ENCODE measurements at places on chromosomes 4 and X.
A peak's percentile ranks its signal among the peaks of the same experiment; 100 is the strongest.

DNA sequence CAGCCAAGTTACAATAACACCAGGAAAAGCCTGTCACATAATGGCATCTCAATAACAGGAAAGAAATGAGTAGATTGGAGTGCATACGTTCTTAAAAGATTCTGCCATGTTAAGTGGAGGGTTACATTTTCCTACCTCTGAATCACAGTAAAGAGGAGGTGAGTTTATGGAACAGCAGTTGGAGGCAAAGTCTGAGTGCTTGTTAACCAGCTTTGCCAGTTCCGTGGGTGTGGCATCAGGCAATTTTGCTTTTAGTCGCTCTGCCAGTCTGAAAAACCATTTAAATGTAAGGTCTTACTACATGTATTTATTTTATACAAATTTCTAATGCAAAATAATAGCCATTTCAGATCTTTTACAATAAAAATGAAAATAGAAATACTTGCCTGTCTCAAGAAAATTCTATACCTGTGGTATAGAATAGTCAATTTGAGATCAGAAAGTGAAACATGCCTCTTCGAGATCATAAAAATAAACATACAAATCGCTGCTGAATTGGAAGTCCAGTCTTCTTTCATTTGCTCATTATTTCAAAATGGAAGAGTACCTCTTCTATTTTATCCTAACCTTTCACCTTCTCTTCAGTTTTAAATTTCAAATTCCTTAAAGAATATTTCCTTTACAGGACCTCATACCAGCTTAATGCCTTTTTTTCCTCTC, 31.4 kb downstream of the GC start:
- DNase-seq: no peak

DNA sequence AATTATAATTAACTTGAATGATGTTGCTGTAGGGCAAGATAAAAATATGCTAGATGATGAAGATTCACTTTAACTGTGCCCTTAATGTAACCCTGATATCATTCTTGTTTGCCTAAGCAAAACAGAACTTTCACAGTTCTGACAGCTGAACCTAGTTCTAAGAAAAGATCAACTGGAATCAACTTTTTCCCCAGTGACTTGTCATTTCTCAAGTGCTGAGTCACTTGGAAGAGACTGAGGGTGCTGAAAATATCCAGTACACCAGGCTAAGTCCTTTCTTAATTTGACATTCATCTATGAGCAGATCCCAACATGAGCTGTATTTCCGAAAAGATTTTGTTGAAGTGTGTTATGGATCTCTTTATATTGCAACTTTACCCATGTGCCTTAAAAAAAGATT, 140.4 kb downstream of the MID1IP1 start:
- peak; percentile 8 for DNase-seq

- no peak for DNase-seq
Measured at GRCh38 chrX:69262036-69262936, 97.0 kb upstream of the PJA1 start.

DNA sequence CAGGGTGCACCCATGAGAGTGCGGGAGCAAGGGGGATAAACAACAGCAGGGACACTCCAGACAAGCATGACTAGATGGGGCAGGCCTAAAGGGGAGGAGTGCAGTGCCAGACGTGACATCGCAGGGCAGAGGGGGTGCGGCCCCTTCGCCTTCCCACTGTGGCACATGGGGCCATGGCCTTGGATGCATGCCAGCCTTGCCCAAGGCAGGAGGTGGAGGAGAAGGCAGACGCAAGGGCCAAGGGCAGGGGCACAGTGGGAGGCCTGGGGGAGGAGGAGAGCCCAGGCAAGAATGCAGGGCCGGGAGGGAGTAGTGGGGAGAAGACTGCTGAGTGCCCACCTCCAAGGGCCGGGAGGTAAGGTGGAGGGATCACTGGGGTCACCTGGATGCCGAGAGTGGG, 21.6 kb downstream of the PNMA6E start:
- DNase-seq: no peak

DNA sequence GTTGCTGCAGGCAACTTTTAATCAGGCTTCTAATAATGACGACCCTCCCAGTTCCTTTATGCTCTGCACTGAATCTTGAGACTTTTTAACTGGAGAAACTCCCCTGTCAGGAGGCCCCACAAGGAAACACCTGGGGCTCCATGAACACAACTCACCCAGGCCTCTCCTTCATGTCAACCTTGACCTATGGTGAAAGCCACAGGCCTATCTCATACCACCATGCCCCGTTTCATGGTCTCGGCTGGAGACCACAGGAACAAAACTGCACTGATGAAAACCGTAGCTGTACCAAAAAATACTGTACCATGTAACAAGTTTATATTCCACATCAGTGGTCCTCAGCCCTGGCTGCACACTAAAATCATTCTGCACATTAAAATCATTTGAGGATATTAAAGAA, 57.0 kb downstream of the ZNF827 start:
- DNase-seq: no peak

GRCh38 chr4:128349921-128350320, 62.3 kb upstream of the PGRMC2 start:
- DNase-seq: peak; percentile 63

- DNase-seq: no peak
Measured at GRCh38 chr4:475962-476361, 23.0 kb downstream of the ZNF721 start.

GRCh38 chrX:47587906-47588735, 5.9 kb downstream of the TIMP1 start:
- DNase-seq: no peak

DNA sequence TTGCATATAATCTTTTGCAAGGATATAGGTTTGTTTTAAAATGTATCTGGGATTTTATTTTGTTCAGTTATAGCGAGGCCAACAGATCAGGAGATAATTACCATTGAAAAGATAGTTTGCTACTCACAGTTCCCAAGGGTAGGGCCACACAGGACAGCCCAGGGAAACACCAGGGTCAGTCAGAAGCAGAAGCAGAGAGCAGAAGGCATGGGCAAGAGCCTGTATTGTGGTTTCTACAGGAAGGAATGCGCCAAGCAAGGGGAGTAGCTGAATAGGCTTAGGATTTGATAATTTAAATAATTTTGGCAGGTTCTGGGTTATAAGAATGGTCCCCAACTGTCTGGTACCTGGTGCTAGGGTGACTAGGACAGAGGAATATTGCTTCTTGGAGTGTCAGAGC, 61.6 kb downstream of the SYNPO2 start:
- DNase-seq: no peak

- no peak for DNase-seq
Measured at GRCh38 chr4:25103418-25103817, 56.8 kb downstream of the SEPSECS start.

DNA sequence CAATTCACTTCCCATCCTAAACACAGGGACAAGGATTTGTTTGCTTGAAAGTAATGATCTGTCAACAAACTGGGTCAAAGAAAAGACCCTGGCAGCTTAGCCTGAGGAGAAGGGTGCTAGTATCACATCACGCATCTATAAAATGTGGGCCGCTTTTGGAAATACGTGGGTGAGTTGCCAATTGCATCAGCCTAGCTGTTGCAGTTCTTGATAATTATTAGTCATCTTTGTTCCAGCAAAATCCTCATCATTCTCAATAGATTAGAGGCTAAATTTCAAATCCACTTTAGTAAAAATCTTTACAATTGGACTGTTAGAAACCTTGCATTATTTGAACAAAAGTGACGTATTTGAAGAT, 33.6 kb upstream of the TAPT1 start:
- no peak for DNase-seq

DNA sequence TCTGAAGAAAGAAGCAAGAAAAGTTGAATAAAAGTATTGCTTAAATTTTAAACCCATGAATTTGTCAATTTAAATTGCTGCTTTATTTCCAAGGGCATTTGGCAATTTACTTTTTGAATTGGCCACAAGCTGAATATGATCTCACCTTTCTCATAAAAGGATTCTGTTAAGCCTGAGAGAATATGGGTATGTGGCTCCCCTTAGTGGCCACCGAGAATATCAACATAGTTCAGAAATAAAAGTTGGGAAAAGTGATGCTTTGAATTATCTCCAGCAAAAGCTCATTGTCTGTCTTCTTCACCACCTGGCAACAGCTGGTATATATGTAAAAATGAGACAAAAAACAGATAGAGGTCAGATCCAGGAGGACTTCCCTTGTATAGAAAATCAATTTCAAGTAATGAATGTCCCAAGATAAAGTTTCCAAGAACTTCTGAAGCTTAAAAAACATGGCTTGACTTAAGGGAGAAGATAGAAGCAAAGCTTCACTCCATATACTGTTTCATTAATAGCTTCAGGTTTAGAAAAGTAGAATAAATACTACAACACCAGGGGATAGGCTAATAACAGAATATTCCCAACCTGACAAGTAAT, 290.7 kb upstream of the FAM241A start:
- peak; percentile 74 for DNase-seq

DNA sequence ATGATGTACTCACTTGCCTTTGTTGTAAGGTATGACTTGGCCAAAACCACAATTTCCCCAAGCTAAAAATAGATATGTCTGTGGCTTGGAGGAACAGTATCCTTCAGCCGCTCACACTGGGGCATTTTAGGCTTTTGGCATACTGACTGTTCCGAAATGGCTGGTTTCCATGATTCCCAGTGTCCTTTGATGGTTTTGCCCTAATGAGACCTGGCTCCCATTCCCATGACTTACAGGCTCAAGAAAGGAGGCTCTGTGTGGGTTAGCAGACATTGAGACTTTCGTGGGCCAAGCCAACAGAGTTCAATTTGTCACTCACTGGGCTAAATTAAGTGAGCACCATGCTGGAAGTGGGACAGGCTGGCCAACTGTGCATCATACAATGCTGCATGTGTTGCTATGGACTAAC, 150.6 kb downstream of the CEP135 start:
- no peak for DNase-seq

DNA sequence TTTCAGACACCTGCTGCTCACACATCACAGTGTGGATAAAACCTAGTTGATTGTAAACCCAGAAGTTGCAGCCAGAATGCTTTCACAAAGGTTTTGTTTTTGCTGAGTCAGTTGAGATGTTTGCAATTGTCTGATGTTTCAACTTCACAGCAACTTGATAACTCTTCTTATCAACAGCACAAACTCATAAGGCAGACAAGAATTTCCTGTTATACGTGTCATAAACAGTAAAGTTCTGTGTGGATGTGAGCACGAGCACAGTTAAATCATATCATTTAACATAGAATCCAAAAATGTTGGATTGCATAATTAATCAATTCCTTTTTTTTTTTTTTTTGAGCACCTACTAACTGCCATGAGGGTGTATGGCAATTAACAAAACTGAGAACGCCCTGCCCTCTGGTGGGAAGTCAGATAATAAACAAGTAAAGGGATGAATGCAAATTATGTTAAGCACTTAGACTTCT, 512.2 kb downstream of the PDHA2 start:
- DNase-seq: peak; percentile 55

DNA sequence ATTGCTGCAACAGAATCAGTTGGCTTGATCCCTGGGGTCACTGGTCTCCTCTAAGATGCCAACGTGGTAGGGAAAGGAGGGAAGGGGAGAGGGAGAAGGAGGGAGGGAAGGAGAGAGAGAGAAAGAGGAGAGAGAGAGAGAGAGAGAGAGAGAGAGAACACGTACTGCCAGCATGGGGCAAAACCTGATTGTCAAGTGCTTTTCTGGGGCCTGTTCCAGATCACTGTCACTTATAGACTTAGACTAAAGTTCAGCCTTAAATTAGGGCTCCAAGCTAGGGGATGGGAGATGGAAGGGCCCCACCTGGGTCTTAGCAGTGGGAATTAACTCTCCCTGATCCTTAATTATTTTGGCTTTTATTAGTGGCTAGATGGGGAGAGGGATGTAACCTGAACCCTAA, 12.9 kb downstream of the SHROOM4 start:
- DNase-seq: no peak

DNA sequence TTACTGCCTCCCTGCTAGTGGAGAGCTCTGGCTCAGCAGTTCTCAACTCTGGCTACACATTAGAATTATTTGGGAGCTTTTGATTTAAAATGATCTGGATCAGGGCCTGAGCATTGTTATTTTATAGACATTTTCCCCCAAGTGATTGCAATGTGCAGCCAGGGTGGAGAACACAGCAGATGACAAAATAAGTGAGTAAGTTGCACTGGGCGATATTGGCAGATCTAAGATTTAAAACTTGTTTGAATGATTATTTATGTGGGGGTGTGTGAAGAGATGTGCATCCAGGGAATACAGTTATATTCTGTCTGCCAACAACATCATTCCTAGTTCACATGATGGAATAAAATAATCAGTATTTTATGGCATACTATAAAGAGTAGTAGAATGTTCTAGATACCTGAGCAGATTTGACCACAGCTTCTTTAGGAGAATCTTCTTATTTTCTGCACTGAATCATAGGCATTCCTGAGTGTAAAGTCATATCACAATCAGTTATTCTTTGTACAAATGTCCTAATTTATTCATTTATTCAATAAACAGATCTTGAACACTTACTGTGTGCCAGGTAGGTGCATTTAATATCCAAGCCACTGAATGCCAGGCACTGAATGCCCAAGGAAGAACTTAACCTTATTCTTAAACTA, 123.9 kb downstream of the UCHL1 start:
- DNase-seq: no peak
